Peyer's patch (tissue), 4 donors: ENCODE measurements at places on chromosomes 11 and 22. TPM values are rescaled to one million over a fixed set of nuclear protein-coding genes. Genes with fewer than 3 reads are reported as not detected.

- peak; percentile 86 for DNase-seq
These were observed 40.4 kb downstream of the FLI1 start for GRCh38 chr11:128734103-128734831.

DNA sequence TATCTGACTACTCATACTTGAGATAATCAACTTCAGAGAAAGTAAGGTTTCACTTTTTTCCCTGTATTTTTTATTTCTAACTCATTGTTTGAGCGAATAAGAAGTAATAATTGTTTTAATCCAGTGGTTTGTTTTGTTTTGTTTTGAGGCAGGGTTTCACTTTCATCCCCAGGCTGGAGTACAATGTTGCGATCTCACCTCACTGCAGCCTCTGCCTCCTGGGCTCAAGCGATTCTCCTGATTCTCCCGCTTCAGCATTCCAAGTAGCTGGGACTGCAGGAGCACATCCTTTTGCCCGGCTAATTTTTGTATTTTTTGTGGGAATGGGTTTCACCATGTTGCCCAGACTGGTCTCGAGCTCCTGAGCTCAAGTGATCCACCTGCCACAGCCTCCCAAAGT, 8.6 kb downstream of the GTF2H1 start:
- no peak for DNase-seq

DNA sequence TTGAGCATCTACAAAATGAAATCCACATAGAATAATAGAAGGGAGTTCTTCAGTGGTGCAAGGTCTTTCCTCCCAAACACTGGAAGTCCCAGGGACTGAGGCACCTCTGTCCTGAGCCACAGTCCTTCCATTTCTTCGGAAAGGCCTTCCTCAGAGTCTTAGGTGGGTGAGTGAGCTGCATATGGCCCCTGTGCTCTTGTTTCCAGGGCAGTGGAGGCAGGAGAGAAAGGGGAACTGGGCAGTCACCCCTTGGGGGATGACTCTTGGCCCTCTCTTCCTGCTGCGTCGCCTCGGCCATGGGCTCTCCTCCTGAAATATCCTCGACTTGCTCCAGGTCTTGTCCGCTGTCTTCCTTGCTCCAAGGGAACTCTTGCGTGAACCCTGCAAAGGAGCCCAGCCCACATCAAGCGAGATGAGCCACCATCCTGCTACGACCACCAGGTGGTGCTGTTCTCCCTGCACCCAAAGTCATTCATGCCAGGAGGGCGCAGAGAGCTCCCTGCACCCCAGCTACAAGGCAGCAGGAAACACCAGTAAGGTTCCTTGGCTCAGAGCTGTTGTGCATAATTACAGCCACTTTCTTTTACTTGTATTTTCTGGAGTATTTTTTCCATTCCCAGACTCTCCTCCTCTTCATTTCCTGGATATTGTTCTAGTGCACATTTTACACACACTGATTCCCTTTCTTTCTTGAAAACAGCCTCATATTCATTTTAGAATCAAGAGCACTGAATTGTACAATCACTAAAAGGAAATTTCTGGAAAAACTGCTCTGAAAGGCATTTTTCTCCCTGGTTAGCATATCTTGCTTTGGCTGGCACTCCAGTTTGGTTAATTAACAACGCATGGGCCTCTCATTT, 397.8 kb downstream of the OPCML start:
- no peak for DNase-seq

Gene NRGN
- not detected for total RNA-seq

Gene KCNK7
- 3.5 TPM for total RNA-seq
